ENCODE measurements at places on chromosomes 2 and 18.

- DNase-seq: no peak
These were observed 72.8 kb upstream of the TGFA start for GRCh38 chr2:70626254-70626990.

DNA sequence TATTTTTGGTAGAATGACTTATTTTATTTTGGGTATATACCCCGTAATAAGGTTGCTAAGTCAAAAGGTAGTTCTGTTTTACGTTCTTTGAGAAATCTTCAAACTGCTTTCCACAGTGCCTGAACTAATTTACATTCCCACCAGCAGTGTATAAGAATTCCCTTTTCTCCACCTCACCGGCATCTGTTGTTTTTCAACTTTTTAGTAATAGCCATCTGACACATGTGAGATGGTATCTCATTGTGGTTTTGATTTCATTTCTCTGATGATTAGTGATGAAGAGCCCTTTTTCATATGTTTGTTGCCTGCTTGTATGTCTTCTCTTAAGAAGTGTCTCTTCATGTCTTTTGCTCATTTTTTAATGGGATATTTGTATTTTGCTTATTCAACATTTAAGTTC is 215.2 kb upstream of the TFPI start:
- no peak for DNase-seq

GRCh38 chr2:194486326-194486725 is 1170.7 kb upstream of the SLC39A10 start:
- no peak for DNase-seq

DNA sequence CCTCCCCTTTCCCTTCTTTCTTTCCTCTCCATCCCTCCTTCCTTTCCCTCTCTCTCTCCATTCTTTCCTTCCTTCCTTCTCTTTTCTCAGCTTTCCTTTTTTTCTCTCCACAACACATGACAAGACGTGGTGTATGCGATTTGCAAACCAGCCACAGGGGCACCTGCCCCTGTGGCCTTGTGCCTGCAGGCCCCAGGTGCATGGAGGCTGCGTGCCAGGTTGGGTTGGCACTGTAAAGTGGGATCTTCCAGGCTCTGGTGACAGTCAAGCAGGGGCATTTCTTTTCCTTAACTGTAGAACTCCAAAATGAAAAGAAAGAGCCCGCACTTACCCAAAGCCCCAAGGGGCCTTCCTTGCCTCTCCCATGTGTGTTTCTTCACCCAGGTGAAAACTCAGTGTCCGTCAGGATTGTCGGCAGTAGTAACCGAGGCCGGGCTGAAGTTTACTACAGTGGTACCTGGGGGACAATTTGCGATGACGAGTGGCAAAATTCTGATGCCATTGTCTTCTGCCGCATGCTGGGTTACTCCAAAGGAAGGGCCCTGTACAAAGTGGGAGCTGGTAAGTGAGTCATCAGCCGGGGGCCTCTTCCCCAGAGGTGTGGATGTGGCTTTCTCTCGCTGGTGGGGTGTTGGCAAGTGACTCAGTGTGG is 50.9 kb downstream of the MARCO start:
- no peak for DNase-seq

- no peak for DNase-seq
These were observed 212.7 kb downstream of the ALPK2 start for GRCh38 chr18:58416014-58416703.

- no peak for DNase-seq
These were observed 209.5 kb upstream of the SMAD7 start for GRCh38 chr18:49160079-49160930.

DNA sequence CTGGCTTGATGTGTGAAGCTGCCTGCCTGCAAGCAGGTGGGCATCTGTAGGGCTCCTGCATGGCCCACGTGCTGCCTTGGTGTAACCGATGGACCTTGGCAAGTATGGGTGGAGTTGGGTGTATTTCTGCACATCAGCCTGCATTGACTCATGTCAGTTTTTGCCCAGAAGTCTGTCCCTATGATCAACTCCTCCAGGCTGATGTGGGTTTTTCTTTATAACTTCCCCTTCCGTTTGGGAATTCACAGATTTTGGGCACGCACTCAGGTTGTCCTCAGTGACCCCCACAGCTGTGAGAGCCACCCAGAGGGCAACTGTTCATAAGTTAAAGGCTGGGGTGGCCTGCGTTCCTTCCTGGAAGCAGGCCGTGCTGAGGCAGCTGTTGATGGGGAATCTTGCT is 123.3 kb downstream of the NCK2 start:
- DNase-seq: no peak

DNA sequence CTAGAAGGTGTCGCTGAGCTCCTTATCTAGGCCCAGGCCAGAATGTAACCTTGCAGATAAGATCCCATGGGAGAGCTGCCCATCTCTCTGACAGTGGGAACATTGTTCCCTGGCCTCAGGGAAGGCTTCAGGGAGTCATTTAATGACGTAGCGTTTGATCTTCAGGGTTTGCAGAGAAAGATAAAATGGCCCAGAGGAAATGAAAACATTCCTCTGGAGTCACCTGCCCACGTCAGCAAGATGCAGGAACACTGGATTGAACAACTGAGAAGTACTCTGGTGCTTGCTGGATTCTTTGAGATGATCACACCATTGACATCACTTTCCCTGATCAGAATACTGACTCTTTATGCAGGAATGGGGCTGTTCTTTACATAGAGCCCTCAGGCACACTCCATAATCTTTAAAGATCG is 51.6 kb downstream of the MAPK4 start:
- DNase-seq: no peak

DNA sequence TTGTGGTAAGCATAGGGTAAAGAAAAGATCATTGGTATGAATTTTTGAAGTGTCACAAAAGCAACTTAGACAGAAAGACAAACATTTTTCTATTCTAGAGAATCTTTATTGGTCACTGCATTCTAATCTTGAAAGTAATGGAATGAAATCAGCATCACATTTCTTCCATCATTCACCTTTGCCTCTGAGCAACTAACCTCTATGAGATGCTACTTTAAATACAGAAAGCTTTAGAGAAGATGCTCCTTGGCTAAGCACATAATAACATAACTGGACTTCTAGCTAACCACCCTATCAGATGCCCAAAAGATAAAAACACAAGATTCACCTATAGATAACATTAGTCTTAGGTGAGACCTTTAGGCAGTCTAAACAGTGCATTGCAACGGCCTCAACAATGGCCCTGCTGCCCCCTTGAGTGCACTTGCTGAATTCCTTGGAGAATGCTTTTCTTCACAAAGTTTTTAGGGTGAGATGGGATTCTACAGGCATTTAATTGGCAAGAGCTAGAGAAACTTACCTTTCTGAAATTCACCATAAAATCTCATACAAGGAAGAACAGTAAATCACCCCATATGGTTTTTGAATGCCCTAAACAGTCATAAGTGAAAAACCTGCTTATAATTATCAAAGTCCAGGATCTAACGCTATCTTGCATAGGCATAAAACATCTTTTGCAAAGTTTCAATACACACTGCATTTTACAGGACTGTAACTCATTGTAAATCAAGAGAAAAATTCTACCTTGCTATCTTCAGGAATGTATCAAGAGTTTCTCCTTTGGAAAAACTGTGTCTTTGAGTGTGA is 791.3 kb upstream of the CHAC2 start:
- no peak for DNase-seq

GRCh38 chr2:149858216-149858615 is 270.6 kb upstream of the MMADHC start:
- no peak for DNase-seq

- no peak for DNase-seq
These were observed 20.1 kb upstream of the TNP1 start for GRCh38 chr2:216879727-216880508.

DNA sequence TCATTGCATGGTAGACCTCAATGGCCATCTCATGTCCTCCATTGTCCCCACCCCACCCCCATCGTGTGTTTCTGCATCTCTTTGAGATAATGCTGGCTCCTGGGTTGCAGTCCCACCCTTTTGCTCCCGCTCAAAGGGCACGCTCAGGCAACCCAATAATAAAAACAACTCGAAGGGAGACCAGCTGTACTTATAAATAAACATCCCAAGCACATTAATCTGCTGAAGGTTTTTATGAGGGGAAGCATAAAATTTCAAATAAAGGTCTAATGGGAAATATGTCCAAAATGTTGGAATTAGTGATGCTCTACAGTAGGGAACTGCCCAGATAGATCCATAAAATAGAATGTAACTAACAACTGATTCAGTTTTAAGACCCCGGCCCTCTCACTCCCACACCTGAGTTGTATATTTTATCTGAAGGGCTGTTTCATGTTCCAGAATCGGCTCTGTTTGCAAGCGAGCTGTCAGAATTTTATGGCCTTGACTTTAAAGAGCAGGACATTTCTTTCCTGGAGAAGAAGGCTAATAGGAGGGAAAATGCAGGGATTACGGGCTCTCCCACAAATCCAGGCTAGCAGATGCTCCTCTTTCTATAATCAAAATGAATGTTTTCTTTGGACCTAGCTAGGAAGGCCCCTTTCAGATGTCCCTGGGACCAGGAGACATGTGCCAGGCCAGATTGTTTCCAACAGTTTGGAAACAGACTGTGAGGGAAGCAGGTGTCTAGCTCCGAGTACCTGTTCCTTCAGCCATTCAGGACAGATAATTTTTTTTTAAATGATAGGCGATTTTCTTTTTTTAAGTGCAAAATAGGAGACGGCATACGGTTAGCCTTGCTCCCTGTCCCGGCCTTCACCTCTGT is 103.7 kb downstream of the APOB start:
- no peak for DNase-seq

- no peak for DNase-seq
These were observed 299.4 kb downstream of the AGAP1 start for GRCh38 chr2:235793163-235793752.

DNA sequence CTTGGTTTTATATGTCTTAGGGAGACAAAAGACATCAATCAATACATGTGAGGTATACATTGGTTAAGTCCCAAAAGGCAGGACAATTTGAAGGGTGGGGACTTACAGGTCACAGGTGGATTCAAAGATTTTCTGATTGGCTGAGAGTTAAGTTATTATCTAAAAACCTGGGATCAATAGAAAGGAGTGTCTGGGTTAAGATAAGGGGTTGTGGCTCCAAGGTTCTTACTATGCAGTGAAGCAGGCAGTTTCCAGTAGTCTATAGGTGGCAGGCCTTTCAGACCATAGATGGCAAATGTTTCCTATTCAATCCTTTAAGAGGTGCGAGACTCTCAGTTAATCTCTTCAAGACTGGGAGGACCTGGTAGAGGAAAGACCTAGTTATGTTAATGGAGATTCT is 42.1 kb upstream of the NEB start:
- DNase-seq: no peak

GRCh38 chr18:50649821-50650220 is 89.9 kb downstream of the MAPK4 start:
- DNase-seq: no peak

GRCh38 chr2:117232305-117232704 is 582.2 kb upstream of the DDX18 start:
- no peak for DNase-seq

DNA sequence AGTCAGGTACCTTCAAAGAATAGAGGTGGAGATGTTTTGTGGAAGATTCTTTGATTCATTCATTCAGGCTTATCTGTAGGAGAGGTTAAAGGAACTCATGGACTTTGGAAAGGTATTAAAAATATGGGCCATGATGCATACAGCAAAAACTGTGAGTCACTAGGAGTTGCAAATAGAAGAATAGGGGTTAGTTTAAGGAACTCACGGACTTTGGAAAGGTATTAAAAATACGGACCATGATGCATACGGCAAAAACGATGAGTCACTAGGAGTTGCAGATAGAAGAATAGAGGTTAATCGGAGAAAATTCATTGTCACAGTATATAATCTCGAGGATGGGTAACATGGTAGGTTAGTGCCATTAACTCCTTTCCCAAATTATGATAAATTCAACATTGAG is 41.2 kb downstream of the SLC9A2 start:
- no peak for DNase-seq

- no peak for DNase-seq
These were observed 85.4 kb upstream of the TMEM200C start for GRCh38 chr18:5980721-5981120.

All from CD4-positive, alpha-beta T cell treated with Interleukin-4 for 4 hours (primary cell).